ENCODE measurements at places on chromosomes 11 and 22. TPM values are rescaled to one million over a fixed set of nuclear protein-coding genes. Genes with fewer than 3 reads are reported as not detected.

Gene CASP5
- 10.5 TPM for total RNA-seq

Gene TEX12
- total RNA-seq = not detected

DNA sequence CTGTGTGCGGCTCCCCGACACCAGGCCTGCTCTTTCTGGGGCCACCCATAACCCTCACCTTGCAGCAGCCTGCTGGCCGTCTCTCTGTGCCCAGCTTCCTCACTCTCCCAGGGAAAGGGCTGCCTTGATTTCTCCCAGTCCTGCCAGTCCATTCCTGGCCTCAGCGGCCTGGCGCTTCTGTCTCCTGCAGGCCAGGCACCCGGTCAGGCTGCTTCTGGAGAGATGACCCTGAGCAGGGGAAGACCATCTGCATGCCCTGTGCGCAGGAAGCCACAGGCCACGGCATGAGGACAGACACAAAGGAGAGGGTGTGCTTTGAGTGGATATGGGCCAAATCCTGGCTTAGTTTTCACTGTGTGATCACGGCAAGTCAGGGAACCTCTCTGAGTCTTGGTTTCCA lies 86.2 kb downstream of the TSPAN18 start:
- DNase-seq = no peak

DNA sequence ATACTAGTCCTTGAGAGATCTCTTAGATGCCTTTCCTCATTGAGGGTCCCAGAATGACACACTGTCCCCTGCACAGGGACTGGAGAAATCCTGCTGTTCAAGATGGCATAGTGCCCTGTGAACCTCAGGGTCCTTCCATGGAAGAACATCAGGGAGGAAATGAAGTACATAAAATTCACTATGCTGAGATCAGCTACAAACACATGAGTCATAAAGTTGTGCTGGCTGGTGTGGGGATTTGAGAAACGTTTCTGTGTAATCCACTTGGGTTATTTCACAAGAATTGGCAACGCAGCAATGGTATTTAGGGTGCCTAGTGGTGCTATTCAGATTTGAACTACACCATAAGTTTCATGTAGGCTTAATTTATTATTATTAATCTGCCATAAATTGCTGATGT lies 174.4 kb downstream of the MAML2 start:
- DNase-seq = peak; percentile 49

- no peak for DNase-seq
Observed at GRCh38 chr22:19903031-19903430, 38.5 kb upstream of the COMT start.

Measured in Peyer's patch (tissue), 4 donors.